ENCODE measurements at places on chromosomes 13 and 19. TPM values are rescaled to one million over a fixed set of nuclear protein-coding genes. Genes with fewer than 3 reads are reported as not detected.
A peak's percentile ranks its signal among the peaks of the same experiment; 100 is the strongest.

GRCh38 chr19:3167533-3168272 is 10.9 kb upstream of the S1PR4 start:
- no peak for DNase-seq

DNA sequence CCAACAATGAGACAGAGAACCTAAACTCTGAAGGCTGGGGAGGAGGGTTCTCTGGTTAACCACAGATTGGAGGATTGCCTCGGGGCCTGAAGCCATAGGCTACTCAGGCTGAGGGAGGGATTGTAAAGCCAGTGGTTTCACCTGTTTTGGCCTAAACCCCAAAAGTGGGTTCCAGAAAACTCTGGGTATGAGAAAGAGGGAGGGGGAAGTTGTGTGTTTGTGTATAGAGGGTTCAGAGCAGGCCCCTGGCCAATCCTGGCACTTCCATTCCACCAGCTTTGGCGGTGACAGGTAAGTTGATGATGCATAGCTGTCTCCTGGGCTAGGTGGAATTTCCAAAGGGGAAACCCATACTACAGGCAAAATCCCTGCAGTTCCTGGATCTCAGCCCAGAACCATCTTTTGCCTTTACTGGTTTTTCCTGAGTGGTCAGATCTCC is 13.5 kb upstream of the CCDC97 start:
- DNase-seq, result no peak

GRCh38 chr13:28409648-28410047 is 85.3 kb downstream of the FLT1 start:
- no peak for DNase-seq

GRCh38 chr19:41956621-41957020 is 2.5 kb downstream of the RABAC1 start:
- DNase-seq, result no peak

DNA sequence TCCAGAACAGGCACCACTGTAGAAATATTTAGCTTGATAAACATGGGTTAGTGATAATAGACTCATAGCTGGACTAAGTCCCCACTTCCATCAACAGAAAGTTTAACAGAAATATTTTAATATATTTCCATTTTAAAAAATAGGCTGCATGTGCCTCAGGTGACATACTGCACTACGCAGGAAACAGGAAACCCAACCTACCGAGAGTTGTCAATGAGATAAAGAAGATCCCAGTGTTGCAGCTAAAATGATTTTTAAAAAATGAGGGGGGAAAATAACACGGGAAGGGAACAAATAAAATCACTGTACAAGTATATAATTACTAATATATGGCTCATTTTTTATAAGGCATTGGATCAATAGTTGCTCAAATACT is 154.8 kb downstream of the TBC1D4 start:
- no peak for DNase-seq

DNA sequence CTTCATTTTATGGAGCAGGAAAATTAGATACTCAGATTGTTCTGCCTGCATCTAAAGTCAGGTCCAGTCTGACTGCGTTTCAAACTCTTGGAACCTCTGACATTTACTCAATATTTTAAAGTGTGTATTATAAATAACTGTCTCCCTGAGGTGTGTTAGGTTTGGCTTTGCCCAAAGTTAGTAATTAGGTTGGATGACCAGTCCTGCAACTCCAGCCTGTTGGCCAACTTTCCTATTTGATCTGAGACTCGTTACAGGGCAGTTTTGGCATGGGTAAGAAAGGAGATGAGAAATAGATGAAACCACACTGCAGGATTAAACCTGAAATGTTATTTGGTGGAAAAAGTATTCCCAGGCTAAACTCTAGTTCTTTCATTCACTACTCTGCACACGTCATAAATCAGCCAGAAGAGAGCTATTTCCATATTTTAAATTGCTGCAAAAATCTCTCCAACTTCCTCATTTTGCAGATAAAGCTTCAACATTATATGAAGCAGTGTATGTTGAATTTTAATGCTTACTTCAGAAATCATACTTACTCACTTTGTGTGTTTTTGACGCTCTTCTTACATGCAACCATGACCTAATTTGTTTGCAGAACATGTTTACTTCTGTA is 357.1 kb downstream of the DCT start:
- no peak for DNase-seq

DNA sequence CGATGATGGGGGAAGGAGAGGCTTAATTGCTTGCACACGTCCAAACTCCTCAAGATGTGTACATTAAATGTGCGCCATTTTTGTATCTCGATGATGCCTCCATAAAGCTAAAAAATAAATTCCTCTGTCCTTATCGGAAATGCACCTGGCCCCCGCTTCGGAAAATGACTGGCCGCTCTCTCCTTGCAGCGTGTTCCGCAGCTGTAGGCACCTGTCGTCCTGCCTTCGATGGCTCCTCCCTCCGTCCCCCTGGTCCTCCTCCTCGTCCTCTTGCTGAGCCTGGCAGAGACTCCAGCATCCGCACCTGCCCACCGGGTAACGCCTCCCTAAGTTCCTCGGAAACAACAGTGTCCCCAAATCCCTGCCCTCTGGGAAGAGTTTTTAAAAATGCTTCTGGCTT is 1.1 kb downstream of the GALP start:
- no peak for DNase-seq

- no peak for DNase-seq
These were observed 415.0 kb upstream of the SLITRK1 start for GRCh38 chr13:84297251-84297650.

DNA sequence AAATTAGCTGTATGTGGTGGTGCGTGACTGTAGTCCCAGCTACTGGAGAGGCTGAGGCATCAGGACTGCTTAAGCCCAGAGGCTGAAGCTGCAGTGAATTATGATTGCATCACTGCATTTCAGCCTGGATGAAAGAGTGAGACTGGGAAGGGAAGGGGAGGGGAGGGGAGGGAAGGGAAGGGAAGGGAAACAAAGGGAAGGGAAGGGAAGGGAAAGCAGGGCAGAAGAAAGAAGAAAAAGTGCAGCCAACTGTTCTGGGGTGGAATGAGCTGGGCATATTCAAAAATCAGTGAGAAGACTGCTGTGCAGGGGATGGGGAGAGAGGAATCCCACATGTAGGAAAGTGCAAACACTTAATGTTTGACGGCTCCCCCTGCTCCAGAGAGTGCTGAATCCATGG is 905.5 kb downstream of the UQCRFS1 start:
- DNase-seq, result no peak

DNA sequence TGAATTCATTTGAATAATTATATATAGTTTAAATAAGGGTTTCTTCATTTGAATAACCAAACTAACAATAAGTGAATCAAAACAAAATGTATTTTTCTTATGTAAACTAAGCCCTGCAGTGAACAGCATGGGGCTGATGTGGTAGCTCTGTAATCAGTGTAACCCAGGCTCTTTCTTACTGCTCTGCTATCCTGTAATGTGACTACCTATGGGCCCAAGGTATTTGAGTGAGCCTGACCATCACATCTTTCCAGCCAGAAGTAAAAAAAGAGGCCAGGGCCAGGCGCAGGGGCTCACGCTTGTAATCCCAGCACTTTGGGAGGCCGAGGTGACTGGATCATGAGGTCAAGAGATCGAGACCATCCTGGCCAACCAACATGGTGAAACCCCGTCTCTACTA is 494.6 kb downstream of the DCT start:
- no peak for DNase-seq

DNA sequence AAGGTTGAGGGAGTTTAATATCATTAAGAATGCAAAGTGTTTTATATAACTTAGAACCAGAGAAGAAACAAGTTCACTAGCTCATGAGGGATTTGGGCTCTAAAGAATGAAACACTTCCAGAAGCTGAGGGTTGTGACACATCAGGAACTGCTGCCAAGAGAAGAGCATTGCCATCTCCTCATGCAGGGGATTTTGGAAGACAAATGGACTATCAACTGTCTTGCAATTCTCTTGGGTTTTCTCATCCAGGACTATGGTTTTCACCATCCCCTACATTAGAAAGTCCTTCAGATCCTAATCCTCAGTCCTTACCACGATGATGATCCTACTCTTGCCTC is 59.7 kb upstream of the KL start:
- no peak for DNase-seq

- peak; percentile 66 for DNase-seq
These were observed 669 bp downstream of the GADD45B start for GRCh38 chr19:2476451-2477140.

DNA sequence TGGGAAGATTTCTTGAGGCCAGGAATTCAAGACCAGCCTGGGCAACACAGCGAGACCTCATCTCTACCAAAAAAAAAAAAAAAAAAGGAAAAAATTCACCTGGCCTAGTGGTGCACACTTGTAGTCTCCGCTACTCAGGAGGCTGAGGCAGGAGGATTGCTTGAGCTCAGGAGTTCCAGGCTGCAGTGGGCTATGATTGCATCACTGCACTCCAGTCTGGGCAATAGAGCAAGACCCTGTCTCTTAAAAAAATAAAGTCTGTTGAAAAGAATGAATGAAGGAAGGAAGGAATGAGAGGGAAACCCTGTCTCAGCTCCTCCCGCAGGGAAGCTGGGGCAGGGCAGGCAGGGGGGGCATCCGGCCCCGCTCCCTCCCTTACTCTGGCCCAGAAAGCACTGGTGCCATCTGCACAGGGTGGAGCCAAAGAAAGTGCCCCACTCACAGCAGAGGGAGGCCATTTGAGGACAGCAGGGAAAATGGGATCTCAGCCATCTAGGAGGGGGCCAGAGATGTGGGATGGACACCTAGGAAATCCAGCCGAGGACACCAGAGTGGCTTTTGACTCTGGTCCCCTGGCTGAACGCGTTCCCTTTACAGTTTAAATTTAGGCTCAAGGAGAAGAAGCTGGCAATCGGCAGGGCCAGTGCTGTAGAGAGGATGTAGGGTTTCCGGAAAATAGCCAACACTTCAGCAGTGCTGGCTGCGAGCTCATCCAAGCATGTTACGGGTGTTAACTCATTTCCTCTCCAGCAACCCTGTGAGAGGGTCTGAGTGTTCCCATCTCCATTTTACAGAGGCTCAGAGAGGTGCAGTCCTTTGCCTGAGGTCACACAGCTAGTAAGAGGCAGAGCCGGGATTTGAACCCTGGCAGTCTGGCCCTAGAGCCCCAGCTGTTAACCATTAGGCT is 3.6 kb upstream of the HPN start:
- peak; percentile 57 for DNase-seq

DNA sequence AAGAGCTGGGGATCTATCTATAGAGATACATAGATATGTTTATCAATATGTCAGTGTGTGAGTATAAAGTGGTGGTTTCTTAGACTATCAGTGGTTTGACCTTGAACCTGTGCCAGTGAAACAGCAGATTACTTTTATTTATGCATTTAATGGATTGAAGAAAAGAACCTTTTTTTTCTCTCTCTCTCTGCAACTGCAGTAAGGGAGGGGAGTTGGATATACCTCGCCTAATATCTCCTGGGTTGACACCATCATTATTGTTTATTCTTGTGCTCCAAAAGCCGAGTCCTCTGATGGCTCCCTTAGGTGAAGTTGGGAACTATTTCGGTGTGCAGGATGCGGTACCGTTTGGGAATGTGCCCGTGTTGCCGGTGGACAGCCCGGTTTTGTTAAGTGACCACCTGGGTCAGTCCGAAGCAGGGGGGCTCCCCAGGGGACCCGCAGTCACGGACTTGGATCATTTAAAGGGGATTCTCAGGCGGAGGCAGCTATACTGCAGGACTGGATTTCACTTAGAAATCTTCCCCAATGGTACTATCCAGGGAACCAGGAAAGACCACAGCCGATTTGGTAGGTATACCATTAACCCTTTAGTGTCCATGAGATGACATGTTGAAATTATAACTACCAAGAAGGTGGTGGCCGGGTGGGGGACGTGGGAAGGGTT is 880 bp downstream of the FGF9 start:
- DNase-seq, result no peak

DNA sequence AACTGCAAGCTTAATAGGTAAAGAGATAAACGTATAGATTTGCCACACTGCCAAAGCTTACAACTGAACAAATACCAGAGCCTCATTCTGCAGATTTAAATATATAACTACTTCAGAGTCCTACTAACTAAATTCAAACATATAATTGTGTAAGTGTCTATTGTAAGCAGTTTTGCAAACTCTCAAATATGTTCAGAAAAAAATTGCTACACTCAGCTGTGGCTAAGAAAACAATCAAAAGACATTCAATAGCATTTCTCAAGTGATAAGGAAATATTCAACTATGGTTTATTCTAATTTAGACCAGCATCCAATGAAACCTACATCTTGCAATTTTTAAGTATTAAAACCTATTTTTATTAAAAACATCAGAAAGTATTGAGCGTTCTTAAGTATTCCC is 202.4 kb downstream of the KCTD12 start:
- DNase-seq, result no peak

GRCh38 chr19:47330466-47330869 is 1.5 kb upstream of the C5AR2 start:
- peak; percentile 70 for DNase-seq

DNA sequence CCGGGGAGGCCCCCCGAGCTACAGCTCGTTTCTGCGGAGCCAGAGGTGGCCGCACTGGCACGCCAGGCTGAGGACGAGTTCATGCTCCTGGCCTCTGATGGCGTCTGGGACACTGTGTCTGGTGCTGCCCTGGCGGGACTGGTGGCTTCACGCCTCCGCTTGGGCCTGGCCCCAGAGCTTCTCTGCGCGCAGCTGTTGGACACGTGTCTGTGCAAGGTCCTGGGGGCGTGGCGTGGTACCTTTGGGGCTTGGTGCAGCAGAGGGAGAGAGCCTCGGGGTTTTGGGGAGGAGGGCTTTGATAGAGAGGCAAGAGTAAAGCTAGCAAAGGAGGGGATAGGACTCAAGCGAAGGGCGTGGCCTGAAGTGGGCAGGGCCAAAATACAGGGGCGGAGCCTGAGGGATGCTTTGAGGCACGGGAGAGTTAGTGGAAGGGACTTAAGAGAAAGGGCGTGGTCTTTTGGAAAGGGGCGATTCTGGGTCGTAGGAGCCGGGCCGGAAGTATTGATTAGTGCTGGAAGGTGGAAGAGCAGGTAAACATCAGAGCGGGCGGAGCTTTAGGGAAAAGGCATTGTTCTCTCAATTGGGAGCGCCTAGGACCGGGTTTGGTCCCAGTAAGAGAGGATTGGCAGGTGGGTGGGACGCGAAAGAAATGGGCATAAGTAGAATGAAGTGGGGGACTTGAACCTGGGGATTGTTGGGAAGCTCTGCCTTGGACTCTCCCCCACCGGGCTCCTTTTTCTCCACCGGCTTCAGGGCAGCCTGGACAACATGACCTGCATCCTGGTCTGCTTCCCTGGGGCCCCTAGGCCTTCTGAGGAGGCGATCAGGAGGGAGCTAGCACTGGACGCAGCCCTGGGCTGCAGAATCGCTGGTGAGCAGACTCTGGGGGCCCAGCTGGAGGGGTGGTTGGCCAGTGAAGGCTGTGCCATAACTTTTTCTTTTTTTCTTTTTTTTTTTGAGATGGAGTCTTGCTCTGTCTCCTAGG is 1.2 kb downstream of the PPM1N start:
- DNase-seq, result peak; percentile 38

DNA sequence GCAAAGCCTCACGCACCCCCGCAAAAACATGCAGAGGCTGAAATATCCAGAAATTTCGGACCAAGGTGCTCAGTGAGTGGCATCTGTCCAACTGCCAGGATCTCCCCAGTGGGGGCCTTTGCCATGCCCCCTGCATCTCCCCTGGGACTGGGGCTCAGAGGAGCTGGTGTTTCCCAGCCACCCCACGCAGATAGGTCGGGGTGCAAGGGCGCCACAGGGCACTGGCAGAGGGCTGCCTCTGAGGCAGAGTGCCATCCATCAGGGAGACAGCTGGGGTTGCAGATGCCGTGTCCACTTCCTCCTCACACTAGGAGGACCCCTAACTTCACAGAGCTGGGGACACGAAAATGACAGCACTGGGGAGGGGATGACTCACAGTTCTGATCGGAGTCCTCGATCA is 26.3 kb downstream of the IZUMO4 start:
- no peak for DNase-seq

Gene KLF1
- total RNA-seq, result not detected

Gene ZNF418
- total RNA-seq, result 3.5 TPM

Gene AMH
- 7.5 TPM for total RNA-seq

Gene FSTL3
- 19.9 TPM for total RNA-seq

Gene TTC9B
- not detected for total RNA-seq

Gene MCEMP1
- total RNA-seq, result not detected

Gene LGALS4
- total RNA-seq, result not detected
